Epithelial cell of alveolus of lung (primary cell): ENCODE measurements at places on chromosomes 6 and 20. TPM values are rescaled to one million over a fixed set of nuclear protein-coding genes. Genes with fewer than 3 reads are reported as not detected.

ZNF184 gene
- 6.6 and 14.2 TPM in 2 replicates for total RNA-seq

VWA7 gene
- total RNA-seq = 0.13 TPM in 1 of 2 replicates, not detected in the other

C6orf15 gene
- total RNA-seq = 0.65 TPM in 1 of 2 replicates, not detected in the other

TEAD3 gene
- 29.6 and 33.4 TPM in 2 replicates for total RNA-seq
